ENCODE measurements at places on chromosomes 1 and 21.
A peak's percentile ranks its signal among the peaks of the same experiment; 100 is the strongest.

DNA sequence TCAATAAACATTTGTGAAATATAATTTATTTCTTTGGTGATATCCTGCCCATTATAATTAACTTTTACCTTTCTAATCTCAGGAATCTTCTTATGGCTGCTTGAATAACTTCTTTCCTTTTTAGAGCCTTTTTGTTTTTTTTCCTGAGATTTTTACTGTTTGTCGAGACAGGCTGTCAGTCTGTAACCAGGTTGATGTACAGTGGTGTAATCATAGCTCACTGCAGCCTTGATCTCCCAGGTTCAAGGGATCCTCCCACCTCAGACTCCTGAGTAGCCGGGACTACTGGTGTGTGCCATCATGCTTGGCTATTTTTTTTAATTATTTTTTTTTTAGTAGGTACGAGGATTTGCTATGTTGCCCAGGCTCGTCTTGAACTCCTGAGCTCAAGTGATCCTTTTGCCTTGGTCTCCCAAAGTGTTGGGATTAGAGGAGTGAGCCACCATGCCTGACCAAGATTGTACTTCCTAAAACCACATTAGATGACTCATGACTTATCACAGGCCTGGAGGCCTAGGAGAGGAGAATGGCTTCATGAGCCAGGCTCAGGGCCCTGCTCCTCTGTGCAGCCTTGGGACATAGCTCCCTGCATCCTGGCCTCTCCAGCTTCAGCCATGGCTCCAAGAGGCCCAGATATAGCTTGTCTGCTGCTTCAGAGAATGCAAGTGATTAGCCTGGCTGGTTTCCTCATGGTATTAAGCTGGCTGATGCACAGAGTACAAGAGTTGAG, 48.6 kb downstream of the CTH start:
- no peak for DNase-seq

GRCh38 chr1:114323959-114324661, 170.4 kb upstream of the SYT6 start:
- no peak for DNase-seq

DNA sequence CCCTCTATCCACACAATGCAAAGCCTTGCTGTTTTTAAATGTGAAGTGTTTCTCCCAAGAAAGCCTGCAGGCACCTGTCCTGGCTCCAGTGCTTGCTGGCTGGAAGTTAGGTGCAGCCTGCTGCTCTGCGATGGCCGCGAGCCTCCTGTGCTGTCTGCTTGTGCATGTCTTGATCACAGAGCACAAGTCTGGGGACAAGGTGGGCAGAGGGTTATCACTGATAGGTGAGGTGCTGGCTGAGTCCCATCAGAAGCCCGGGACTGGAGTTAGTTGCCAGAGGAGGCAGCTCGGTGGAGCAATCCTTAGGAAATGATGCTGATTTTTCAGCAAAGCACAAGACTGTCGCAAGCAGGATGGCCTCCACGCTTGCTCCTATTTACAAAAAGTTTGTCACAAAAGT, 137.8 kb upstream of the AJAP1 start:
- no peak for DNase-seq

DNA sequence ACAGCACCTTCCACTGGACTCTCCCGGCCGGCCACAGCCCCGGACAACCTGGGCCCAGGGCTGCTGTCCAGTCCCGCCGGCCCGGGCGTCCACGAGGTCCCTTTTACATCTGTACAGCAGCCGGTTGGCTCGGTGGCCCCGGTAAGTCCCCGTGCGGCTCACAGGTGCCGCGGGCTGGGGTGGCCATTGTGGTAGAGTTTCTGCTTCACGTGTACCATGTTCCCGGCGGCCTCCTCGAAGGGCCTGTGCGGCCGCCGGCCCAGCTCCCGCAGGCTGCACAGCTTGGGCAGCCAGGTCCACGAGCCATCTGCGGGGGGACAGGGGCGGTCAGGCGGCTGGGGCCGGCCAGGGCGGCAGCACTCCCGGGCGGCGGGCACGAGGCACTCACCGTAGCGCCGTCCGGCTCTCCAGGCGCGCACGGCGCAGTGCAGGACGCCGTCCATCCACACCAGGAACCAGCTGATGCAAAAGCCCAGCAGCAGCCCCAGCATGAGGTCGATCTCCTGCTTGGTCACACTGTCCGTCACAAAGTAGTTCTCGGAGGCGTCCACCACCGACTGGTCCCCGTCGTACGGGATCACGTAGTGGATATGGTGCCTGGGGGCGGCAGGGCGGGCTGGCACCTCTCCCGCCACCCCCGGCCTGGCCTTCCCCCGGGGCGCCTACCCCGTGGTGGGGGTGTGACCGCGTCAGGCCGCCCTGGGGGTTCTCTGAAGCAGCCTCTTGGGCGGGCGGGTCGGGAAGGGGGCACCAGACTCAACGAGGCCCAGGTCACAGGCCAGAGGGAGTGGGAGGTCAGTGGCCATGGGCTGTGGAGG, 5.0 kb downstream of the TMEM240 start:
- DNase-seq = no peak

- no peak for DNase-seq
Measured at GRCh38 chr1:8926707-8927694, 18.7 kb upstream of the CA6 start.

GRCh38 chr1:3453891-3454810, at the start of gene ARHGEF16:
TSS of gene ARHGEF16 (plus strand) at chr1:3454665. CDS start at chr1:3463085, 8,420 bp downstream.
- DNase-seq = peak; percentile 79

- DNase-seq = no peak
Measured at GRCh38 chr21:21052672-21053071, 54.5 kb downstream of the NCAM2 start.

- DNase-seq = no peak
Measured at GRCh38 chr1:236541710-236542109, 17.9 kb downstream of the LGALS8 start.

DNA sequence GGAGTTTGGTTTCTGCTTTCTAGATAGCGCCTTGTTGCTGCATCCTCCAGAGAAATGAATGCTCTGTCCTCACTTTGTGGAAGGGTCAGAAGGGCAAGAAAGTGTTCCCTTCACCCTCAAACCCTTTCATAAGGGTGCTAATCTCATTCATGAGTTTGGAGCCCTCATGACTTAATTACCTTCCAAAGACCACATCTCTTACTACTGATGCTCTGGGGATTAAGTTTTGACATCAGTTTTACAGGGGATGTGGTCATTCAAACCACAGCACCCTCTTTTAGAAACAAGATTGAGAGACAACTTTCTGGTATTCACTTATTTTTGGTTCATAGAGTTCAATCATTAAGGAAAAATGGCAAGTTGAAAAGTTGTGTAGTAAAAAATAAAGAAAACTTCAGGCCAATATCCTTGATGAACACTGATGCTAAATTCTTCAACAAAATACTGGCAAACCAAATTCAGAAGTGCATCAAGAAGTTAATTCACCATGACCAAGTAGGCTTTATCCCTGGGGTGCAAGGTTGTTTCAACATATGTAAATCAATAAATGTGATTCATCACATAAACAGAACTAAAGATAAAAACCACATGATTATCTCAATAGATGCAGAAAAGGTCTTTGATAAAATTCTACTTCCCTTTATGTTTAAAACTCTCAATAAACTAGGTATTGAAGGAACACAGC, 442.1 kb downstream of the PTBP2 start:
- DNase-seq = no peak

- DNase-seq = no peak
Measured at GRCh38 chr1:181981821-181982220, 79.7 kb downstream of the ZNF648 start.

GRCh38 chr21:45423968-45424853, 19.2 kb downstream of the COL18A1 start:
- no peak for DNase-seq

- peak; percentile 55 for DNase-seq
Measured at GRCh38 chr1:203626910-203627246, 246 bp downstream of the ATP2B4 start.

- DNase-seq = no peak
Measured at GRCh38 chr1:51569284-51570062, 47.4 kb upstream of the OSBPL9 start.

- peak; percentile 52 for DNase-seq
Measured at GRCh38 chr1:51236531-51237350, 668 bp downstream of the RNF11 start.

DNA sequence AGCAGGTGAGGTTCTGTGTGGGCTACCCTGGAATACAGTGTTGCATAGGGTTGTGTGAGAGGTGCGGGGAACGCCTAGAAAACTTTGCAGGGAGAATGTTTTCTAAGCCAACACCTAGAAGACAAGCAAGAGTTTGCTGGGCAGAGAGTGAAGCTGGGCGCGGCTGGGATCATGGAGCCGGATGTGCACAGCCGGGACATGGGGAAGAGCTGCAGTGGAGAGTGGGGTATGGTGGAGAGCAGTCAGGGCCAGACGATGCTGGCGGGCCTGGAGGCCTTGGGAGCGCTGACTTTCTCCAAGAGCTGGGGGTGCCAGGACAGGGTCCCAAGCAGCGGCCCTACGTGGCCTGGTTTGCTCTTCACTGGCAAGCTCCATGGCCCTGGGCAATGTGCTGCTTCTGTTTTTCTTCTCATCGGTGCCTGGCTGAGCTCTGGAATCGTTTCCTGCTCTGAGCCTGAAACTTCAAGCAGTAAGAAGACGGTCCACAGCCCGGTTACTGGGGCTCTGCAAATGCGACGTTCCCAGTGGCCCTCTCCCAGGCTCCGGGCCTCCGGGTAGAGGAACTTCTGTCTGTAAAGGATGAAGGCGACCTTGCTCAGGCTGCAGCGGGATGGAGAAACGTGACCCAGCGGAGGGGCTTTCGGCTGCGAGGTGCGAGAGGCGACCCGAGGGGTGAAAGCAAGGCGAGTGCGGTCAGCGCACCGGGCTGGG, 51.9 kb upstream of the CD34 start:
- DNase-seq = no peak

- DNase-seq = no peak
Measured at GRCh38 chr21:38777531-38777930, 28.2 kb upstream of the ETS2 start.

Measured in nephron progenitor cell (in vitro differentiated cells).